ENCODE measurements at places on chromosomes 1 and 21. TPM values are rescaled to one million over a fixed set of nuclear protein-coding genes. Genes with fewer than 3 reads are reported as not detected.

The CDC42SE1 gene
- total RNA-seq, result 133 TPM

DNA sequence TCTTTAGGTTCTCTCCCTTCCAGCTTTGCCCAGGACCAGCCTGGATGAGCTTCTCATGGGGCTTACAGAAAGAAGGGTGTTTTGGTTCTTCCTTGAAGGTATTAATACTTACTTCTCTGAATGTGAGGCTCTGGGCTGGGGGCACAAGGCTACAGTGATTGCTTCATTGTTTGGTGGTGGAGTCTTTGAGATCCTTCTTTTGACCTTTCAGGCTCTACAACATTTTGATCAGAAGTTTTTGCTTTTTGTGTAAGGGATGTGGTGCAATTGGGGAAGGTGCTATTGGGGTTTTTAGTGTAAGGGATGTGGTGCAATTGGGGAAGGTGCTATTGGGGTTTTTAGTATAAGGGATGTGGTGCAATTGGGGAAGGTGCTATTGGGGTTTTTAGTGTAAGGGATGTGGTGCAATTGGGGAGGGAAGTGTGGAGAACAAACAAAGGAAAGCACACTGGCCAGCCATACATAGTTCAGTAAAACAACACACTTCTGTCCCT, 103.6 kb upstream of the IVNS1ABP start:
- peaks cover 17% of the 10 kb centered on the region for H3K27me3 ChIP-seq
- H3K4me1 ChIP-seq, result no peaks in the 10 kb centered on the region
- no peak overlapping the region for H3K27ac ChIP-seq
- H3K36me3 ChIP-seq, result no peaks in the 10 kb centered on the region
- no peak for DNase-seq
- H3K4me3 ChIP-seq, result no peak overlapping the region

DNA sequence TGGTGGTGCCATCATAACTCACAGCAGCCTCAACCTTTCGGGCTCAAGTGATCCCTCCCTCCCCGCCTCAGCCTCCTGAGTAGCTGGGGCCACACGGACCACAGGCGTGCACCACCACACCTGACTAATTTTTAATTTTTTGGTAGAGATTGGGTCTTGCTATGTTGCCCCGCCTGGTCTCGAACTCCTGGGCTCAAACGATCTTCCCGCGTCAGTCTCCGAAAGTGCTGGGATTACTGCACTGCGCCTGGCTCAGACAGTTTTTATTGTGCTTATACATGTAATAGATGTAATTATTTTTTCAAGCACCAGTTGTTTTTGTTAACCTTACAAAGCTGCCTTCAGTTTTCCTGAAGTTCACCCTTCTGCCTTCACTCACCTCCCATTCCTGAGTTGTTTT, 38.0 kb upstream of the HMGN1 start:
- H3K27ac ChIP-seq, result peak overlapping the region; percentile 72
- peaks cover 17% of the 10 kb centered on the region for H3K36me3 ChIP-seq
- no peak overlapping the region for H3K4me3 ChIP-seq
- H3K4me1 ChIP-seq, result peaks cover 34% of the 10 kb centered on the region
- no peak for DNase-seq
- no peaks in the 10 kb centered on the region for H3K27me3 ChIP-seq

- DNase-seq, result peak; percentile 54
- H3K36me3 ChIP-seq, result peaks cover 49% of the 10 kb centered on the region
- peak overlapping the region; percentile 81 for H3K4me3 ChIP-seq
- peak overlapping the region; percentile 78 for H3K27ac ChIP-seq
- no peaks in the 10 kb centered on the region for H3K27me3 ChIP-seq
- peaks cover 34% of the 10 kb centered on the region for H3K4me1 ChIP-seq
Measured at GRCh38 chr1:11806307-11806936, 431 bp downstream of the CLCN6 start.

The TFAP2E gene
- not detected for total RNA-seq

The RBM11 gene
- total RNA-seq, result 2.2 TPM

DNA sequence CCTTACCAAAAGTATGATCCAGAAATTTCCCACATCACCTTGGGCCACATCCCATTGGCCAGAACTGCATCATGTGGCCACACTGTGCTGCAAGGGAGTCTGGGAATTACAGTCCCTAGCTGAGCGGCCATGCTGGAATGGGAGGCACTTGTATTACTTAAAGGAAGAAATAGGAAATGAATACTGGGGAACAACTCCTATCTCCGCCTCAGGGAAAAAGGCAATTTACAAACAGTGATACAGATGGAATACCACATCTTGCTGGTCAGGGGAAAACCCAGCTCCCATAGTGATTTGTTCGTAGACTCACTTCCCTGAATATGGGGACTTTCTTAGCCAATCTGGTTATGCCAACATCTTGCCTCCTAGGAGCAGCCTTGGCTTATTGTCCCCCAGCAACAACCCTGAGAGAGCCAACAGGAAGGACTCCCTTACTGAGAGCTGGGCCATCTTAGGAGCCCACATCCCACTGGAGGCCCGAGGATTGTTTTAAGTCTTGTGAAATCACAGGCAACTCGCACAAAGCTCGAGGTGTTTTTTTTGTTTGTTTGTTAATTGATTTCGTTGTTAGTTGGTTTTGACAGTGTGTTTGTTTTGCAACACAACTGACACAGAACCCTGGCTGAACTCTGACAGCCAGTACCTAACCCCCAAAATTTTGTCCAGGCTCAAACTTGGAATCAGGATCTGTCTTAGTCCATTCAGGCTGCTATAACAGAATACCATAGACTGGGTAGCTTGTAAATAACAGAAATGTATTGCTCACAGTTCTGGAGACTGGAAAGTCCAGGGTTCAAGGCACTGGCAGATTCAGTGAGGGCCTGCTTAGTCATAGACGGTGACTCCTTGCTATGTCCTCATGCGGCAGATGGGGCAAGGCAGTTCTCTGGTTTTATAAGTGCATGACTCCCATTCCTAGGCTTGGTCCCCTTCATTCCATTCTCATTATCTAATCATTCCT, 14.9 kb downstream of the CDA start:
- peaks cover 21% of the 10 kb centered on the region for H3K27me3 ChIP-seq
- H3K4me1 ChIP-seq, result no peaks in the 10 kb centered on the region
- no peaks in the 10 kb centered on the region for H3K36me3 ChIP-seq
- no peak overlapping the region for H3K27ac ChIP-seq

The DPM3 gene
- 94.2 TPM for total RNA-seq

The FAM167B gene
- total RNA-seq, result not detected

DNA sequence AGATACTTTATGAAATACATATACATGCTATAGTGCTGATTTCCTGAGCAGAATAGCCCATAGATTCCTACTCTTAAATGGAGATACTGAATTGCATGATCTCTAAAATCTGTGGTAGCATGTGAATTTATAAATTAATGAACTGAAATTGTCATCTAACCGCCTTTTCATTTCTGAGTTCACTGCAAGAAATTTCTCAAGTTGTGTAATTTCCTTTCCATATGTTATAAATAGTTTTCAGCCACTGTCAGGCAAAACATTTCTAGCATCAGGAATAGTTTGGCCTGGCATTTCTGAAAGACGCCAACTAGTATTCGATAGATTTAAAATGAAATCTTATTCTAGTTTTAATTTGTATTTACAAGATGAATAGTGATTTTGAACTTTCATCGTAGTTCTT, 310.1 kb downstream of the USH2A start:
- DNase-seq, result no peak
- no peak overlapping the region for H3K4me3 ChIP-seq
- no peaks in the 10 kb centered on the region for H3K27me3 ChIP-seq
- no peaks in the 10 kb centered on the region for H3K4me1 ChIP-seq

GRCh38 chr1:176744142-176744541, 281.2 kb downstream of the PAPPA2 start:
- DNase-seq, result no peak
- H3K27ac ChIP-seq, result no peak overlapping the region

DNA sequence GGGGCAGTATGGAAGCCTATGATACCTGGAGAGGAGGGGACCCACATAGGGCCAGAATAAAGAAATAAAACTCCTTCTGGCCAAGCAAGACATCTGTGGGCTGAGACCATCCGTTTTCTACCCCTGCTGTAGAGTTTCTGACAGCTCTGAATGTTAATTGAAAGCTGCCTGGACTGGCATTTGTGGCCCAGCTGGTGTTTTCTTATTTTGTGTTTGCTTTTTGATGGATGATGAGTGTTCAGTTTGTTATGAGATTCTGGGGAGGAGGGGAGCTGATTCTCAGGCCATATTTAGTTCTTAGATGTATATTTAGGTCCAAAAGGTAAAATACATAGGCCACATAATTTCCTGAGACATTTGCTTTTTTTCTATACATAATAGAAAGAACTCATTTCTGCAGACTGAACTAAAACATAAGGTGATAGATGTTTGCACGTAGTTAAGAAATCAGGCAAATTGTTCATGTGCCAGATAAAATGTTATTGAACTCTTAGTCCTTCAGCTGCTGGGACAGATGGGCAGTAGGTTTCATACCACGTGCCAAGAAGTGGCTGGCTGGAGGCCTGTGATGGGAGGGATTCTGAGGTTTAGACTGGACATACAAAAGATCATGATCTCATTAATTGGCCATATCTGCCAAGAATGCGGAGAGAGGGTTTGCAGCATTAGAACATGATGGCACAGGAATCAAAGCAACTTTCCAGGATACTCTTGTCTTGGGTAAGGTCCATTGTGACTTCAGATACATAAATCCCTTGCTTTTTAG, 54.1 kb downstream of the DSCAM start:
- DNase-seq, result no peak
- H3K4me3 ChIP-seq, result no peak overlapping the region
- H3K36me3 ChIP-seq, result no peaks in the 10 kb centered on the region
- no peaks in the 10 kb centered on the region for H3K4me1 ChIP-seq

DNA sequence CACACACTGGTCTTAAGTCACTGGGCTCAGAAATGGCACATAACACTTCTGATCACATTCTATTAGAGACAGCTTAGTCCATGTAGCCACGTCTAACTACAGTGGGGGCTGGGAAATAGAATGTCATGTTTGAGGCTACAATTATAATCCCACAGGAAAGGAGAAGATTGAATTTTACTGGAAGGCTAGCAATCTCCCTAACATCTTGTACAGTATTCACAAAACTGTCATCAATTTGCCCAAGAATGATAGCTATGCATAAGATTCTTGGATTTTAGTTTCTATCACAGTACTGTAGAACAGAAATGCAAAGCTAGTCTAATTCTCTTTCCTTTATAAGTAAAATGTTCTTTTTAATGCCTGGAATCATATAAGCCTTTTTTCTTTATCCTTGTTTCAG, 12.7 kb upstream of the ZMYM6 start:
- H3K4me1 ChIP-seq, result no peaks in the 10 kb centered on the region
- no peaks in the 10 kb centered on the region for H3K36me3 ChIP-seq
- H3K27me3 ChIP-seq, result peaks cover 2% of the 10 kb centered on the region

The RABGGTB gene
- 166 TPM for total RNA-seq

- H3K4me1 ChIP-seq, result peaks cover 8% of the 10 kb centered on the region
- H3K4me3 ChIP-seq, result no peak overlapping the region
- no peak overlapping the region for H3K27ac ChIP-seq
- H3K36me3 ChIP-seq, result no peaks in the 10 kb centered on the region
Measured at GRCh38 chr1:223083831-223084230, 59.2 kb downstream of the TLR5 start.

- no peaks in the 10 kb centered on the region for H3K36me3 ChIP-seq
- peaks cover 32% of the 10 kb centered on the region for H3K27me3 ChIP-seq
- no peak overlapping the region for H3K4me3 ChIP-seq
Measured at GRCh38 chr21:31795992-31796391, 64.1 kb upstream of the SCAF4 start.

The OSCP1 gene
- not detected for total RNA-seq

The ECM1 gene
- 30.1 TPM for total RNA-seq

GRCh38 chr1:235996048-235996785, 68.7 kb downstream of the NID1 start:
- peaks cover 58% of the 10 kb centered on the region for H3K27me3 ChIP-seq
- no peak overlapping the region for H3K4me3 ChIP-seq
- H3K4me1 ChIP-seq, result peaks cover 7% of the 10 kb centered on the region
- H3K36me3 ChIP-seq, result no peaks in the 10 kb centered on the region
- DNase-seq, result no peak
